ENCODE measurements at places on chromosomes 6 and 20.

GRCh38 chr20:33832103-33832804, 21.1 kb downstream of the CHMP4B start:
- DNase-seq: no peak

- no peak for DNase-seq
These were observed 88.4 kb upstream of the PLEKHG1 start for GRCh38 chr6:150511313-150511712.

DNA sequence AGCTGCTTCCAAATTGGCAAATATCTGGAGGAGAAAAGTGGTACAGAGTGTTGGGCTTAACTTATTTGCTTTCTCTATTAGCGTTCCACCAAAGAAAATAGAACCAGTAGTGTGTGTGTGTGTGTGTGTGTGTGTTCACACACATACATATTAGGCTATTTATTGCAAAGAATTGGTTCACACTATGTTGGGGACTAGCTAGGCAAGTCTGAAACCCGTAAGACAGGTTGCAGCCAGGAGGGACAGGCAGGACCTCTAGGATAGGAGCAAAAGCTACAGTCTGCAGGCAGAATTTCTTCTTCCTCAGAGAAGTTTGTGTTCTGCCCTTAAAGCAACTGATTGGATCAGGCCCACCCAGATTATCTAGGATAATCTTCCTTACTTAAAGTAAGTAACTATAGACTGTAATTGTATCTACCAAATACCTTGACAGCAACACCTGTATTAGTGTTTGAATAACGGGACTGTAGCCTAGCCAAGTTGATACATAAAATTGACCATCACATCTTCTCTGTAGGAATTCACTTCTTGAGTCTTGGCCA, 12.8 kb downstream of the KCTD20 start:
- no peak for DNase-seq

GRCh38 chr6:151493804-151494234, at the start of gene CCDC170:
TSS of gene CCDC170 (plus strand) at chr6:151494017. CDS start at chr6:151494129, 112 bp downstream.
- peak; percentile 28 for DNase-seq

DNA sequence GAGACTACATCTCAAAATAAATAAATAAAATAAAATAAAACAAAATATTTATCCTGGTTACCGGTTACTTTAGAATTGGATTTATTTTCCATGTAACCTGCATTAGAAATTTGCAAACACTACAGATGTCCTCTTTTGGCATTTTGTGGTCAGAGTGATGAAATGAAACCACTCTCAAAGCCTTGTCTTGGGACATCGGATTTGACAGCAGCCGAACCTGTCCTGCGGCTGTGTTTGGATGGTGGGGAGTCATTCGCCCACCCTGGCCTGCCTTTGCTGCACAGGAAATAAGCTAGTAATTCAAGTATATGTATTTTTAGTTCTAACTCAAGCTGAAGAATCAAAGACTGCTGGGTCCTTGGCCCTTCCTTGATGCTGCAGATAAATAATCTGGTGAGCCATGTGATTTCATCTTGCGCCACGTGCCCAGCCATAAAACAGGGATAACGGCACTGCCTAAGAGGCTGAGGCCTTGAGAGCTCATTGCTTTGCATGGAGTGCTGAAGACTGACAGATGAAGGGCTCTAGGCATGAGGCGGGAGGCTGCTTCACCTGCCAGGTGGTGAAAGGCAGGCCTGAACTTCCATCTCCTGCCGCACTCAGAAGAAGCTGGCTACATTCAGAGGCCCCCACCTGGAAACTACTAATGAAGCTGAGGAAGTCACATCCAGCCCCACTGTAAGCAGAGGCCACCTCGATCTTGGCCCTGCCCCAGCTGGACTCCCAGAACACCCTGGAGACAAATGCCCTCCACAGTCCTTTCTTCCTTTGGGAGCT, 76.9 kb downstream of the NOL4L start:
- DNase-seq: no peak

- DNase-seq: no peak
These were observed 29.6 kb upstream of the MICB start for GRCh38 chr6:31468311-31468710.

- peak; percentile 93 for DNase-seq
These were observed 108.2 kb downstream of the HFE start for GRCh38 chr6:26195376-26195923.
